Right cardiac atrium (tissue), 5 donors: ENCODE measurements at places on chromosomes 1 and 21. TPM values are rescaled to one million over a fixed set of nuclear protein-coding genes. Genes with fewer than 3 reads are reported as not detected.

The ANGPTL3 gene
- not detected for total RNA-seq

The KRTAP11-1 gene
- total RNA-seq, result not detected

The TEKT2 gene
- total RNA-seq, result not detected

The HAO2 gene
- not detected for total RNA-seq

The ADAMTS4 gene
- 10.3 TPM for total RNA-seq

The TTC22 gene
- not detected for total RNA-seq

The ARID4B gene
- total RNA-seq, result 18.4 TPM

The C1orf115 gene
- total RNA-seq, result 10.3 TPM

The DNM3 gene
- total RNA-seq, result 1.7 TPM

The FCER1G gene
- 44.3 TPM for total RNA-seq

The RBP7 gene
- 26.1 TPM for total RNA-seq

The CHD5 gene
- 0.25 TPM for total RNA-seq

The B3GALT2 gene
- 36.4 TPM for total RNA-seq
